SJCRH30 (cell line): ENCODE measurements at places on chromosomes 7 and 10. TPM values are rescaled to one million over a fixed set of nuclear protein-coding genes. Genes with fewer than 3 reads are reported as not detected.
A peak's percentile ranks its signal among the peaks of the same experiment; 100 is the strongest.

Gene SKIDA1
- total RNA-seq = 1.4 and 1.8 TPM in 2 replicates

GRCh38 chr7:140035400-140036223, 27.1 kb downstream of the PARP12 start:
- no peak for DNase-seq

DNA sequence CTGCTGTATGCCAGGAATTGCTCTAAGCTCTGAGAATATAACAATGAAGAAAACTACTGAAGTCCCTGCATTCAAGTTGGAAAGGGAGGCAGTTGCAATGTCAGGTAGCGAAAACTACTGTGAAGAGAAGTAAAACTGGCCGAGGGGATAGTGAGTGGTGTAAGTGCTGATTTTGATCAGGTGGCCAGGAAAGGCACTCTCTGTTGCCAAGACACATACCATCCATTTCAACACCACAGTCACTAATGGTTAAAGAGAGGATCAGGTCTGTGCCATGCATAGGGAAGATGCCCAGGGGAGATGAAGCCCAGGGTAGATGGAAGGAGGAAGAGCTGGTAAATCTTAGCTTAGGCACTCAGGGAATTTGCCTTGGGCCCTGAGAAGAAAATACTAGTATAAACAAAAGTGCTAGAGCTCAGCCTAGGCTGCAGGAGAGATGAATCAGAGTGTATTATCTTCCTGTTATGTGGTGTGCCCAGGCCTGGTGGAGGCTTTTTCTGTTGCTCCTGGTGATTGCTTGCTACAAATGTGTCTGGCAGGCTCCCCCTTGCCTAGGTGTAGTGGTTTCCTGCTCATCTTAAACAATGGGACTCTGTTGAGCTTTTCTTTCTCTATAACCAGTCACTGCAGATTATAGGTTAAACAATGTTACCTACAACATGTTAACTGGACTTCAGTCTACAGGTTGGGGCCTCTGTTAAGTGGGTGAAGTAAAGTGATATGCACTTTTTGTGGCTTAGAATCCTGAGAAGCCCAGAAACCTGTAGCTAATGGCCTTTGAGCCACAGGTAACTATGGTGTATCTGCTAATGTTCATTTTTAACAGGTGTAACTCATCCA, 125.5 kb downstream of the LRRC4 start:
- DNase-seq = no peak

GRCh38 chr10:113301342-113301984, 251.4 kb upstream of the HABP2 start:
- DNase-seq = peak; percentile 30

Gene ANKRD7
- 0.86 and 0.93 TPM in 2 replicates for total RNA-seq

Gene MALRD1
- not detected in 2 replicates for total RNA-seq

GRCh38 chr10:104103956-104104355, 18.0 kb upstream of the SFR1 start:
- DNase-seq = no peak

- no peak for DNase-seq
These were observed 6.7 kb upstream of the FAM180A start for GRCh38 chr7:135755351-135755753.

- peak; percentile 62 for DNase-seq
These were observed 34.4 kb downstream of the PLEKHA8 start for GRCh38 chr7:30062587-30062986.

DNA sequence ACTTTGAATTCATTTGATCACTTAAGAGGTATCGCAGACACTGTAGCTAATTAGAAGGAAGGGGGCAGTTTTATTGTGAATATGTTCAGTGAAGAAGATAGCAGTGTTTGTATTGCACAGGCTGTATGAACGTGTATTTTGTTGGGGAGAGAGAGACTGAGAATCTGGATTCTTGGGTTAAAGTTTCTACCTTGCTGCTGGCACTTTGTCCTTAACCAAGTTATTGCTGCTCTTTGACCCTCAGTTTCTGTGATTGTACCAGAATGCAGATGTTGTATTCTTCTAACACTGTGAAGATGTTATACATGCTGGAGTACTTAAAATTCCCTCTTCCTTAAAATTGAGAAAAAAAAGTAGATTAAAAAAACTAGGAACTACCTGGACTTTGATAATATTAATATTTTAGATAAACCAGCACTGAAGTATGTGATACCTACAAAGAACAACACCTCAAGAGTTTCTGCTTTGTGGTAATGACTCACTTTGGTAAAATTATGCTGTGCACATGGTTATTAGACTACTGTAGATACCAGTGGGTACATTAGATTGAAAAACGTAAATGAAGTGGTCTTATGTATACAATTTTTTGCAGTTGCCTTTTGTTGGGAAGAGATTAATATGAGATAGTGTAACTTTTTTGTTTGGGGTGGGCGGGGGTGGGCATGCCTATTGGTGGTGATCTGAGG, 321.3 kb downstream of the AUTS2 start:
- DNase-seq = no peak

Gene CYP26C1
- total RNA-seq = not detected in 2 replicates

- DNase-seq = no peak
These were observed 19.4 kb downstream of the STMP1 start for GRCh38 chr7:135681762-135682161.

DNA sequence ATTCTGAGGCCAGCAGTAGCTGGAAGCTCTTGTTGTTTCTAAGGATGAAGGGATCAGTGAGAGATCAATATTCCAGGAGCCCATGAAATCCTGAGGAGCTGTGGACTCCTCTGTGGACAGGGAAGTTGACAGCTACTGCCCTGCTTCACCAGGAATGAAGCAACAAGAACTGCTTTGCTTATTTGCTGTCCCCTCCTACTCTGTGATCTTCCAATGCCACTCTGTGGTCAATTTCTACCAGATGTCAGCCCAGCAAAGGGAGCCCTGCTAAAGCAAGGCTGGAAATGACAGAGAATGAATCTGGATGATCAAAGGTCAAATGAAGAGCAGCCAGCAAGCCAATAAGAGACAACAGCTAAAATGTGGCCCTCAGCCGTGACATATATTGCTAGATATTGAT, 227.5 kb upstream of the CHRM2 start:
- DNase-seq = no peak

DNA sequence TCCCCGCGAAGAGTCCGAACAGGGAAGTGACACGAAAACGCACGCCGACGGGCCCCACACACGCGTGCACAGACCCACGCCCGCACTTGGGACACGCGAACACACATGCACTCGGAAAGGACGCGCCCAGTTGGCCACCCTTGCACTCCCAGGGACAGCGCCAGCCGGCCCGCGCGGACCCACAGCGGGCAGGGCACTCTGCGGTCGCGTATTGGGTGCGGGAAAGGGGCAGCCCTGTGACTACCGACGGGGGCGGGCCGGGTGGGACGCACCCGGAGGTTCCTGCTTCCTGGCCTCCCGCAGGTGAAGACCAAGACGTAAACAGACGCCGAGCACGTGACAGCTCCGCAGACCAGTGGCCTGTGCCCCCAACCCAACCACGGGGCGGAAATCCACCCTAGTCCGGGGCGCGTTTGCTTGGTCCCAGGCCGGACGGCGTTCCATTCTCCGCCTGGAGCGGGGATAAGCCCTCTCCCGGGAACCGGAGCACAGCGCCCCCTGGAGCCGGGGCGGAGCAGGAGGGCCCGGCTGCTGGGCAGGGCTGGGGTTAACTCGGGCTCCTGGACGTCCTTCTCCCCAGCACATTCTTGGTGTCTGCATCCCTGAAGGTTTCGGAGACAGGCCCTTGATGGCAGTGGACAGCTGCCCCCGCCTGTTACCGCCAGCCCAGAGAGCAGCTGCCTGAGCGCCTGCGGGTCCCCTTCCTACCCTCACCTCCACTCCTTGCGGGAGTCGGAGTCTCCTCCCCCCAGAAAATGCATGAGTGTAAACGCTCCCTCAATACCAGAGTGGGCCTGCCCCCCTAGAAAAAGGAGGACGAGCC, 2.0 kb upstream of the LZTS2 start:
- peak; percentile 100 for DNase-seq

DNA sequence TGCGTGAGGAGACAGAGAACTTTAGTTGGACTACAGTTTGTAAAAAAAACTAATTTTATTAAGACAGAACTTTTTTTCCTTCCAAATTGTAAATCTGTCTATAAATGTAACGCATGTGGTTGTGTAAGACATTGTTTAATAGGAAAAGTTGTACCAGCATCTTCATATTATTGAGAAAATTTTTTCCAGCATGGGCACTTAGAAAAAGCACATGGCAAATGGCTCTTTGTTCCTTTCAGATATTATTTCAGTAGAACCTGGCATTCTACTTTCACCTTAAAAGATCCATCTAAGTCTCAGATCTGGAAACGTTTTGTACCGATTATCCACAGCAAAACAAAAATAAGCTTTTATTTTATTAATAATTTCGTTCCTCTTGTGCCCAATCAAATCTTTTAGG, 43.2 kb downstream of the ZRANB1 start:
- DNase-seq = no peak

Gene ARHGEF5
- not detected in 2 replicates for total RNA-seq

DNA sequence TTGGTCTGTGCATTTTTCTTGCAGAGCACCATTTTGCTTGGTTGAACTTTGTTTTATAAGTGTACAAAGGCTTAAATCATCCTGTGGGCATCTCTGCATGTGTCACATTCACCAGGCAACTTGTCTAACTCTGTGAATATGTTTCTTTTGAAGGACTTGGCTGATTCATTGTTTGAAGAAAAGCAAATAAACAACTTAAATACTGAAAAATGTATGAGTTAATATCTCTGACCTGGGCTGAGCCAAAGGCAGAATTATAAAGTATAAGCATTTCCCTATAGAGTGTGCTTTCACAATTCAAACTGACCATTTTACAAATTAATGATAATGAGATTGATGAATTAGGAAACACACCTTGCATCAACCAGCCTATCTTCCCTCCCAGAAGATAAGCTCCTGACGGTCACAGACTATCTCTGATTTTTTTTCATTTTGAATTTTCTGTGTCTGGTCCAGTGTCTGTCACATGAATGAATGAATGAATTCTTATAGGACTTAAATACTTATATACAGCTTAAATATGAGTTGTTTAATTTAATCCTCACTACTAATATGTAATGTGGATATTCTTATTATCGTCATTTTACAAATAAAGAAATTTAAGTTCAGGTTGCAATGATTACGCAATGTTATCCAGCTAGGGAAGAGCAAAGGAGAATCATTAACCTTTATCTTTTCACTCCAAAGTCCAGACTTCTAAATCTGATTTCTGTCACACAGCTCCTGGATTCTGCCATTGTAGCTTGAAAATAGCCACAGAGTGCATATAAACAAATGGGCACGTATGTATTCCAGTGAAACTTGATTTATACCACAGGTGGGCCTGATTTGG, 182.0 kb upstream of the PHYHIPL start:
- DNase-seq = no peak

Gene FAM131B
- 0.15 and 0.22 TPM in 2 replicates for total RNA-seq

DNA sequence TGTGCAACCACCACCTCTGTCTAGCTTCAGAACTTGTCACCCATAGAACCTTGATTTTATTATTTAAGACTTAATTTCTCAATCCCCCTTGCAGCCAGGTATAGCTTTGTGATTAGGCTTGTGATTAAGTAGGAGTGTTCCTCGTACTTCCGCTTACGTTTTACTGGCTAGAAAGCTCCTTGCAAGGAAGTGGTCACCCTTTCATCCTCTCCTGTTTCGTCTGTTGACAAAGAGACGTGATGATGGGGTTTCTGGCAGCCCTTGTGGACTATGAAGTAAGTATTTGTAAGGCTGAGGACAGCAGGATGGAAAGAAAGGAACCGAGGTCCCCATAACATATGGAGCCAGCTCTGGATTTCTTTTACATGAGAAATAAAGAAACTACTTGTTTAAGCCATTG, 86.5 kb upstream of the KDM7A start:
- DNase-seq = no peak

- DNase-seq = no peak
These were observed 17.4 kb downstream of the BNIP3 start for GRCh38 chr10:131964298-131964697.

DNA sequence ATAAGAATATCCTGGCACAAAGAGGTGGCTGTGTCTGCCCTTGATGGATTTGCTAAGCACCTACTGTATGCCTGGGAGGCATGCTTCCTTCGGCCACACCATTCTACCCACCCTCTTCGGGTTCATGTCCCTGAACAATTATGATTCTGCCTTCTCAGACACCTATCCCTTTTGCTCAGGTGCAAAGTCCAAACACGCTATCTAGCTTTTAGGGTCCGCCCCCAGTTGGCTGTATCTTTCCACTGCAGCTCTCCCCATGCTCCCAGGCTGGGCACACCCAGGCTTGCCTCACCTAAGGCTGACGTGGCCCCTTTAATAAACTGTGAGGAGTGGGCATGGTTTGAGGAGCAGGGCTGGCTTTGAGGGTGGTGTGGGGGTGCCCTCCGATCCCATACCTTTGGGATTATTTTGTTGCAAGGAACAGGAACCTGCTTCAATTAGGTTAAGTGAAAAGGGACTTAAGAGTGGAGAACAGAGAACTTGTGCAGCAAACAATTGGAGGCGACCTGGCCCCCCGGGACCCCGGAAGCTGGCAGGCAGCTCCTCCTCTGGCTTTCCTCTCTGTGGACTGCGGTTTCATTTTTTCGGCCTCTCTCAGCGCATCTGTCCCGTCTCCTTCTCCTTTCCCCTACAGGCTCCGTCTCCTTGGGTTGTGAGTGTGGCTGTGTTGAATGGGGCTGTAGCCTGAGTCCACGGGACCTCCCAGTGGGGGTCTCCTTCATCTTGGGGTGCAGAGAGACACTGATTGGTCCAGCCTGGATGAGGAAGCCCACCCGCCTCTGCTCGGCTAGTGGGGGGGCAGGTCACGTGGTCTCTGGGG, 3.8 kb downstream of the CLIP2 start:
- no peak for DNase-seq

DNA sequence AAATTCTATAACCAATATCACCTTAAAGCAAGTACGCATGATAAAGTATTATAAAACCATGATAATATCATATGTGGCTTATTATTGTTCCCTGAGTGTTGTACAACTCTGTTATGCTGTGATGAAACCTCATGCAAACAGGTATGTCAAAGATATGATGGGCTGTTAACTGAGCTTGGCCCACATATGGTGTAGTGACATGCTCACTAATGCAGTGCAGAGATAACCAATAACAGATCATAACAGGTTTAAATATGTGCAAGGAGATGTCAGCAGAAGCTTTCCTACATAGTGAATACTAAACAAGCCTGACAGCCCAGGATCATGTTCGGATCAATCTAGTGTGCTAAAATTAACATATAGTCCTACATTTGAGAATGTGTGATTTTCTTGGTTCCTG, 9.6 kb downstream of the CFTR start:
- DNase-seq = no peak

- DNase-seq = no peak
These were observed 6.4 kb upstream of the PRKCQ start for GRCh38 chr10:6586501-6586900.

Gene SLC25A40
- total RNA-seq = 32.5 and 43.7 TPM in 2 replicates

GRCh38 chr7:276230-276835, 13.6 kb upstream of the FOXL3 start:
- no peak for DNase-seq

DNA sequence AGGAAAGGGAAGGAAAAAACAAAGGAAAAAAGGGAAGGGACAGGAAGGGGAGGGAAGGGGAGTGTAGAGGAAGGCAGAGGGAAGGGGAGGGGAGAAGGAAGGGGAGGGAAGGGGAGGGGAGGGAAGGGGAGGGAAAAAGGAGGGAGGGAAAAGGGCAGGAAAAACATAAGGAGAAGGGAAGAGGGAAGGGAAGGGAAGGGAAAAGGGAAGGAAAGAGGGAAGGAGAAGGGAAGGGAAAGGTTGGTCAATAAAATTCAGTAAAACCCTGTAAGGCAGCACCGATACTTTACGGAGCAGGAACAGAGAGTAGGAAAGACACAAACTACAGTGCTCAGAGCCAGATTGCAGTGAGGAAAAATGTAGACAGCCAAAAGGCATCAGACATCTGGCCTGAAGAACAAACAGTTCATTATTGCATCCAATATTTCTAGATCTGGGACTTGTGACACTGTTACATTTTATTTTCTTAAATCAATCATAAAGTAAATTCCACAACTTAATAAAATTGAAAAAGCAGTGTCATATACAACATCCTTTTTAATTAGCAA, 322.0 kb downstream of the CRPPA start:
- no peak for DNase-seq
